ENCODE measurements at places on chromosomes 5 and 9. TPM values are rescaled to one million over a fixed set of nuclear protein-coding genes. Genes with fewer than 3 reads are reported as not detected.

DNA sequence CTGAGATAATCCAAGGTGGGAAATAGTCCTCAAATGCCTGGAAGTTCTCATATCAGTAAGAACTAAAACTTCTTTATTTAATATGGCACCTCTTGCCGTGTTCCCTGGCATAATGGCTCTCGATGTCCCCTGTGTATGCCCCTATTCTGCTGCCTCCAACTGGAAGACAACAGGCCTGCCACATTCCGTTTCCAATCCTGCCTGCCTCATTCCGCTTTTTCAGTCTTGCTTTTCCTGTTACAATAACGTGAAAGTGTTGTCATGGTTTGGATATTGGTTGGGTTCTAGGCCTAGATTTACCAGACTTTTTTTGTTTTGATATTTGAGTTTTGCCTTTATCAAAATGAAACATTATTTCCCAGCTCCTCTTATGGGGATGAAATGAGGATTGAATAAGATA is 98.2 kb downstream of the FOCAD start:
- no peak for DNase-seq

DNA sequence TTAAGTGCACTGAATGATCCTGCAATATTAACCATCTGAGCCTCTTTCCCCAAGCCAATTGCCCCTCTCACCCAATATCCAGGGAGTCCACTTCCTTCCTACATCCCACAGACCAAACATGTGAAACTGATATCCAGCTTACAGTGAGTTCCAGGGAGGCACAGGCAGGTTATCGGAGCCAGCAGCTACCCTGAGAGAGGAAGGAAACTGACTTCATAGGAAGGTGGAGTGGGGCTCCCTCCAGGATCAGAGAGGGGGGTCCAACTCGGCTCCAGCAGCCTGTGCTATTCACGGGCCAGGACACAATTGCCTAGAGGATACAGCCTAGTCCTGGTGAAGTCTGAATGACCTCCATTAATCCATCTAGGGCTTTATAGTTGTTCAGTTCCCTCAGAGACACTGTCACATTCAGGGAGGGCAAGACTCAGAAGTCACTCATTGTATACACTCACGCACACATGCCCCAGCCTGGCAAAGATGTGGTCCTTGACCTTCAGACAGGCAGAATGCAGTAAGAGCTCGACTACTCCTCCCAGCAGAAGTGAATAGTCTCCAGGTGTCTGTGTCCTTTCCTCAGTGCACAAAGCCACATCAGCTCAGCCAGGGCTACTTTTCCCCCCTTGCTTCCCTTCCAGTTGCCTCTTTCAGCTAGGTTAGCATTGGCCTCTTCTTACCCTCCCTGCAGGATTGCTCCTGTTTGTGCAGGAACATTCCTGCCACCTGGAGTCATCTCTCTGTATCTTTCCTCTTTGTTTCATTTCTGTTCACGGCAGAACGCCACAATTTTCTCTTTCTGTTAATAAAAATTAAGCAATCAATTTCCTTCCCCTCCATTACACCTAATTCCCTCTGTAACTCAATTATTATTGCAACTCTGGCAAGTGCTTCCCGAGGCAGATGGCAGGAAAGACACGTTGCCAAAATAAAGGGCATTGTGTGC is 501.7 kb downstream of the ARHGEF28 start:
- peak; percentile 24 for DNase-seq

- DNase-seq = peak; percentile 96
Observed at GRCh38 chr5:132225165-132226032, 2.3 kb downstream of the P4HA2 start.

GRCh38 chr9:100082782-100083181 is 16.0 kb downstream of the ERP44 start:
- DNase-seq = peak; percentile 27

GRCh38 chr5:74963407-74963806 is 89.0 kb downstream of the GCNT4 start:
- DNase-seq = no peak

DNA sequence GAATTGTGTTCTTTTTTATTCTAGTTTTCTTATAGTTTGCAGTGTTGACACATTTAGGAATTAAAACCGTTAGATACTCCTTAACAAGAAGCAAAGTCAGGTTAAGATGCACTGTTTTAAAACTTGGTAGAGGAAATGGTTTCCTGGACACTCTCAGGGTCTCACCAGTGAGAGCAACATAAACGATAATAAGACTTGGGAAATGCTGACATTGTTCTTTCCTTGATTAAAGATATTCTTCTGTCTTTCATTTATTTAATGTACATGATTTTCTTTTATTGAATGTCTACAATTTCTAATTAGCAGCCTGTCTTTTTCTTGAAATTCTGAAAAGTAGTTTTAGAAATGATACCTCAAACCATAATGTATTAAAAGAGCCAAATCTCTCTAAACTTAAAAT is 707.9 kb upstream of the CHD1 start:
- DNase-seq = no peak

GRCh38 chr5:14003936-14004335 is 59.4 kb upstream of the DNAH5 start:
- no peak for DNase-seq

MZB1 gene
- total RNA-seq = 5.3 TPM

INSL6 gene
- not detected for total RNA-seq

MYMK gene
- not detected for total RNA-seq

GRCh38 chr5:112068593-112068992 is 311.6 kb upstream of the NREP start:
- DNase-seq = no peak

FRMPD1 gene
- 0.15 TPM for total RNA-seq

DAB2IP gene
- total RNA-seq = 105 TPM

GRCh38 chr9:121105531-121105930 is 30.8 kb downstream of the CNTRL start:
- no peak for DNase-seq

- DNase-seq = no peak
Observed at GRCh38 chr5:140055152-140055551, 12.1 kb upstream of the NRG2 start.

POU5F2 gene
- 0.35 TPM for total RNA-seq

All from cardiac muscle cell (in vitro differentiated cells and primary cell).